Body of pancreas (tissue), 4 donors: ENCODE measurements at places on chromosomes 6 and 20. TPM values are rescaled to one million over a fixed set of nuclear protein-coding genes. Genes with fewer than 3 reads are reported as not detected.

Gene RAD21L1
- not detected for total RNA-seq

Gene SLC25A27
- 36.8 TPM for total RNA-seq

Gene DYNLT2
- 3.6 TPM for total RNA-seq

Gene TRDN
- total RNA-seq = not detected

Gene SPTLC3
- 18.4 TPM for total RNA-seq

Gene ULBP2
- total RNA-seq = 0.26 TPM

Gene C6orf15
- total RNA-seq = not detected

Gene SLC22A7
- not detected for total RNA-seq

Gene IPCEF1
- total RNA-seq = 5.7 TPM

Gene ASIP
- not detected for total RNA-seq

Gene TGM3
- not detected for total RNA-seq

Gene BMP2
- total RNA-seq = 13.5 TPM

Gene CPNE5
- 0.78 TPM for total RNA-seq
